ENCODE measurements at places on chromosomes 11 and 22.

GRCh38 chr11:107827041-107827440, 31.5 kb downstream of the SLC35F2 start:
- DNase-seq: no peak

DNA sequence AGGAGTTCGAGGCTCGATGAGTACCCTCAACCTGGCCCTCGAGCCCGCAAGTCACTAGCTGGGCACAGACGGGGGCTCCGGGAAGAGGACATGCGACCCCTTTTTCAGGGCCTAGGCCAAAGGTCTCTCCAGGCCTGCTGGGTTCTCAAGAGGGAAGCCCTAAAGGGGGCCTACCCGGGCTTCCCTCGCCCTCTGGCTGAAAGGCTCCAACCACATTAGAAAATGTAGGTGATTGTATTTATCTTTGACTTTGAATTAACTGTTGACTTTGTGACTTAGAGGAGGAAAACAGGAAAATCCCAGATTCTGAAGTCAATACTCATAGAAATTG, 7.3 kb upstream of the PAX6 start:
- DNase-seq: no peak

GRCh38 chr22:37248251-37248650, 4.2 kb upstream of the RAC2 start:
- no peak for DNase-seq

DNA sequence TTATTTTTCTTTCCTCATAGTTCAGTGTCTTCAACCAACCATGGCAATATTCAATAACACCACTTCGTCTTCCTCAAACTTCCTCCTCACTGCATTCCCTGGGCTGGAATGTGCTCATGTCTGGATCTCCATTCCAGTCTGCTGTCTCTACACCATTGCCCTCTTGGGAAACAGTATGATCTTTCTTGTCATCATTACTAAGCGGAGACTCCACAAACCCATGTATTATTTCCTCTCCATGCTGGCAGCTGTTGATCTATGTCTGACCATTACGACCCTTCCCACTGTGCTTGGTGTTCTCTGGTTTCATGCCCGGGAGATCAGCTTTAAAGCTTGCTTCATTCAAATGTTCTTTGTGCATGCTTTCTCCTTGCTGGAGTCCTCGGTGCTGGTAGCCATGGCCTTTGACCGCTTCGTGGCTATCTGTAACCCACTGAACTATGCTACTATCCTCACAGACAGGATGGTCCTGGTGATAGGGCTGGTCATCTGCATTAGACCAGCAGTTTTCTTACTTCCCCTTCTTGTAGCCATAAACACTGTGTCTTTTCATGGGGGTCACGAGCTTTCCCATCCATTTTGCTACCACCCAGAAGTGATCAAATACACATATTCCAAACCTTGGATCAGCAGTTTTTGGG, at the start of gene OR51T1:
Gene OR51T1 (plus strand): TSS at position 41 of the 641 bp plus-strand sequence. CDS start 0 bp downstream, at position 41.
- DNase-seq: no peak

GRCh38 chr11:117888139-117888566, 11.7 kb upstream of the FXYD6 start:
- no peak for DNase-seq

GRCh38 chr22:19513823-19514222, 10.4 kb downstream of the CLDN5 start:
- DNase-seq: no peak

DNA sequence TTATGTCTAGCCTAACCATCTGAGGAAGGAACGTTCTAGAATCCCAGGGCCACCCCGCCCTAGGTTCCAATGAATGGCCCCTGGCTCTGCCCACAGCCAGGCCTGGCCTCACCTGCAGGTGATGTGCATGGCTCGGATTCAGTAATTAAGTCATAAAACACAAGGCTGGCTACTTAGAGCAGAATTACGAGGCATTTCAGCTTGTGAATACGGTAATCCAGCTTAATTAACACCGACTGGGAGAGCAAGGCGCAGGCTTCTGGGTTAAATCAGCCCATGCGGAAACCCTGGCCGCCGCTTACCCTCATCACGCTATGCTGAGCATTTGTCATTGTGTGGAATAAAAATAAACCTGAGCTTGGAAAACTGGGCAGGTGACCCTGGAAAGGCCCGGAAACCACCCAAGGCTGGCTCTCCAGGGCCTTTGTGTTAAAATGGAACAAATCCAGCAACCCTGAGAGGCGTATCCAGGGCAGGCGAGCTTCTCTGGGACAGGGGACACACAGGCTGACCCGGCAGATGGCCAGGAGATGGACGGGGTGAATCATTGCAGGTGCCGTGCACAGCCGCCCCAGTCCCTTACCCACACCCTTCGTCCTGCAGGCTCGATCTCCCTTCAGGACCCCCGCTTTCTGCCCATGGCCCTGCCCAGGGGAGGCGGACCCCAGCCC, 220.2 kb downstream of the CTTN start:
- DNase-seq: no peak

Data from neural crest cell (in vitro differentiated cells).